ENCODE measurements at places on chromosomes 7 and 10. TPM values are rescaled to one million over a fixed set of nuclear protein-coding genes. Genes with fewer than 3 reads are reported as not detected.

DNA sequence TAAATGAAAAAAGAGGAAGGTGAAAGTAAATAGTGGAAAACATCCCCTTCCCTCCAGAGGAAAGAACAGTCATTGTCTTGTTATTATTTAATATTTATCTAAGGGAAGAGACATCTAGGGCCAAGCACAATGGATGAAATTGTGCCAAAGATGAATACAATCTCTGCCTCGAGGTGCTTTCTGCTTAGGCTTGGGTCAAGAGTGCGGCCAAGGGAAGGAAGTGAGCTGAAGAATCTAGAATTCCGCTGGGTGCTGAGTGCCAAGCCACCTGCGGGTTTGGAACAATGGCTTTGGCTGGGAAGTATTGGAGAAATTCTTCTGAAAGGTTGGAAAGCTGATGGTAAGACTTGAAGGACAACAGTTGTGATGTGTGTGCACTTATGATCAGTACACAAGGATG lies 531.3 kb upstream of the FZD8 start:
- no peak for DNase-seq

DNA sequence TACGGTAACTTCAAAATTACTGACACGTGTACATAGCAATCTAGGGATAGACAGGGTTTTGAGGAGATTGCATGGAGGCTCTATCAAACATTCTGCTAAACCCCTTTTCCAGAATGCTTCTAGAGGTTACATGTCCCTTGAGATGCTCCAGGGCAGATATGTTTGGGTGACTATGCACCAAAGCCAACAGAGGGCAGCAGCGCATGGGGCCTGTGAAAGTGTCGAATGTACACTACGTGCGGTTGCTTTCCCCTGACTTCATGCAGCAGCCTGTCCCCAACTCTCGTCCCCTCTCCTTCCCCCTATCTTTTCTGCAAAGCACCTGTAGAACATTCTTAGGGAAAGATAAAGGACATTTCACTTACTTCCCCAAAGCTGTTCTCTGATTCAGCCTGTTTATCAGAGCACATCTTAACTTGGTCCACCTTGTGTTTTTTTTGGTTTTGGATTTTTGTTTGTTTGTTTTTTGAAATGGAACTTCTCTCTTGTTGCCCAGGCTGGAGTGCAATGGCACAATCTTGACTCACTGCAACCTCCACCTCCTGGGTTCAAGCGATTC lies 90.2 kb downstream of the UBE3C start:
- DNase-seq: no peak

- DNase-seq: no peak
These were observed 264.8 kb downstream of the PTPRN2 start for GRCh38 chr7:158322616-158323530.

The ASB10 gene
- 42.6 TPM for total RNA-seq

Measured in Right ventricle myocardium superior (tissue), 1 donor.